ENCODE measurements at places on chromosomes 4 and X. TPM values are rescaled to one million over a fixed set of nuclear protein-coding genes. Genes with fewer than 3 reads are reported as not detected.

GRCh38 chr4:162408309-162408708 is 244.5 kb upstream of the FSTL5 start:
- no peak for DNase-seq

DNA sequence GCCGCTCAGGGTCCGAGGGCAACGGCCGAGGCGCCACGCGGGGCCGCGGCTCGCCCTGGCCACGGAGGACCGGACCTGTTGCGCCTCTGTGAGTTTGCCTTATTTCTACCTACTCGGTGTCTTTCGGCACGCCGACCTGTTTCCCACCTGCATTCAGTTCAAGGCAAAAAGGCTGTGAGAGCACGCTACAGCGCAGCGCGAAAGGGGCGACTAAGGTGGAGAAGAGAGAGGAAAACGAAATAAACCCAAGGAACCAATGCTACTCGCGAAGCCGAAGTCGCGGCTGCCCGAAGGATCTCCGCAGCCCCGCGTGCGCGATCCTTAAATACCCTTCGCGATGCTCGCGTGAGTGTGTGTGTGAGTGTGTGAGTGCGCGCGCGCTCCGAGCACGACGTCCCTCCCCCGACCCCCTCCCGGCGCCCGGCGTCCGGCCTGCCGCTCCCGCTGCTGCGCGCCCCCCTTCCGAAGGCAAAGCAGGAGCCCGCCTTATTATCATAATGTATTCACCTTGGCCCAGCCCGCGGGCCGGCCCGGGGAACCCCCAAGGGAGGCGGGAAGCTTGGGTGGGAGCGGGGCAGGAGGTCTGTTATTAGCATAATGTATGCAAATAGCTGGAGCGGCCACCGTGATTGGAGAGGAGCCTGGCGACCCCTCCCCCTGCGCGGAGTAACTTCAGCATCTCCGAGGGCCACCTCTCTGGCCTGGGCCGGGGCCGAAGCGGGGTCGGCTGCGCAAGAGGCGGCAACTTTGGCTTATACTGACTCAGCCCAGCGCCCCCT is at the start of gene COL25A1:
Gene COL25A1, minus strand, starts transcription at position 298 of the 779 bp plus-strand sequence.
- DNase-seq: peak; percentile 88

- no peak for DNase-seq
Observed at GRCh38 chr4:89539797-89540711, 232.5 kb upstream of the GPRIN3 start.

HDAC6 gene
- polyA plus RNA-seq: 34.0 TPM

HTR2C gene
- 1.4 TPM for polyA plus RNA-seq

SAGE1 gene
- polyA plus RNA-seq: not detected

GRCh38 chr4:13365195-13365594 is 118.9 kb downstream of the RAB28 start:
- no peak for DNase-seq

PAGE5 gene
- polyA plus RNA-seq: not detected

YY2 gene
- 0.71 TPM for polyA plus RNA-seq

DNA sequence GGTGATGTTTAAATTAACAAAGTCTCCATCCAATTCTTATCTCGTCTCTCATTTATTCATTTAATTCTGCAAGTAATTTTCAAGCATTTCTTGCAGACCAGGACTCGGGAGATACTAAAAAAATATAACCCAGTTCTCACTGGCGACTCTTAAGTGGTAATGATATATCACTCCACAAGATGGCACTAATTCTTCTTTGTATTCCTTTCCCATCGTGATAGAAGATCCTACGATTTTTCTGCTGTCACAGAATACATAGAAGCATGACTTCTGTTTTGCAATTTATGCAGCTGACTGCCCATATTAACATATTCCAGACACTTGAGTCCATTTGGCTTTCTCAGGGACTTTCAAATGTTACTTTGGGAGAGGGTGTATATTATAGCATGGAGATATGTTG is 64.0 kb upstream of the FGF13 start:
- no peak for DNase-seq

DNA sequence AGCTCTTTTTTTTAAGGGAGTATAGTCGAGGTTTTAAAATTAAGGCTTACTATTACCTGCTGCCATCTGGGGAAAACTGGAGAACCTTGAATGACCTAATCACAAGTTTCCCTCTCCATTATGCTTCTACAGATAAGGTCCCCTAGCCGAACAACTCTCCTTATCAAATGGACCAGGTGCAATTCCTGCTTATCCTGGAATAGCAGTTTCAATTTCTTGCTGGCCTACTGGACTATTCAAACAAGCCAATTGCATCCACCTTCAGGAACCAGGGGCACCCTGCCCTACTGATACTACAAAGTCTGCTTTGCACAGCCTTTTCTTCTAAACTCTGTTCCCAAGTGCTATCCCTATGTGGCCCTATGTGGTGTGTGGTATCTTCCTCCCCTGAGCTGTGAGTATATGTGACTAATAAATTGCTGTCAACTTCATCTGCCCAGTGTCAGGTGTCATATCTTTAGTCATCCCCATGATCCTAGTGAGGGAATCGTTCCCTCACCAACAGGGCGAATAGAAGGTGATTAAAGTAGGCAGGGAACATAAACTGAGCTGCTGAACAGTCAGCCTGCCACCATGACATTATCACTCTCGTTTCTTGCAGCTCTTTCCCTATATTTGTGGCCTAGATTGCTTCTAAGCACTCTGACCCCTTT is 128.5 kb downstream of the ATG4A start:
- DNase-seq: no peak

DNA sequence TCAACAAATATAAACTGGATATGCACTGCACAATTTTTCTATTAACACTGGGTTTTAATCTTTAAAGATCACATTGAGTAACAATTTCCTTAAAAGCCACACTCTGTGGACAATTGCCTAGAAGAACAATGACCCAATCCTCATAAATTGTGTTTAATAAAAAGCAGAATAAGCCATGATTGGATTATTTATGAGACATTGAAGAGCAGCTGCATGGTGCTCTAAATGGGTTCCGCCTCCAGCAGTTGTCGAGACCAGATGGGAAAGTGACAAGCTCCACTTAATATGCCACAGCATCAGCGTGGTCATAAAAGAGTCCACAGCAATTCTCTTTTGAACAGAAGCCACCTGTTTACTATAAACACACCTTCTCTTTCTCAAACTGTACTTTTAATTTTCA is 635.2 kb upstream of the FRG1 start:
- no peak for DNase-seq

GRCh38 chr4:185682236-185682635 is 129.8 kb downstream of the SORBS2 start:
- no peak for DNase-seq

PRKG2 gene
- 0.24 TPM for polyA plus RNA-seq

GRCh38 chrX:45765281-45765680 is 564.6 kb upstream of the DIPK2B start:
- DNase-seq: no peak

RAI2 gene
- polyA plus RNA-seq: 0.60 TPM

- DNase-seq: no peak
Observed at GRCh38 chrX:53321230-53321942, 40.0 kb upstream of the IQSEC2 start.

COX7B2 gene
- not detected for polyA plus RNA-seq

- no peak for DNase-seq
Observed at GRCh38 chr4:139559089-139559479, 3.1 kb upstream of the SETD7 start.

RAB40A gene
- polyA plus RNA-seq: 0.28 TPM

UGT2B7 gene
- not detected for polyA plus RNA-seq

DNA sequence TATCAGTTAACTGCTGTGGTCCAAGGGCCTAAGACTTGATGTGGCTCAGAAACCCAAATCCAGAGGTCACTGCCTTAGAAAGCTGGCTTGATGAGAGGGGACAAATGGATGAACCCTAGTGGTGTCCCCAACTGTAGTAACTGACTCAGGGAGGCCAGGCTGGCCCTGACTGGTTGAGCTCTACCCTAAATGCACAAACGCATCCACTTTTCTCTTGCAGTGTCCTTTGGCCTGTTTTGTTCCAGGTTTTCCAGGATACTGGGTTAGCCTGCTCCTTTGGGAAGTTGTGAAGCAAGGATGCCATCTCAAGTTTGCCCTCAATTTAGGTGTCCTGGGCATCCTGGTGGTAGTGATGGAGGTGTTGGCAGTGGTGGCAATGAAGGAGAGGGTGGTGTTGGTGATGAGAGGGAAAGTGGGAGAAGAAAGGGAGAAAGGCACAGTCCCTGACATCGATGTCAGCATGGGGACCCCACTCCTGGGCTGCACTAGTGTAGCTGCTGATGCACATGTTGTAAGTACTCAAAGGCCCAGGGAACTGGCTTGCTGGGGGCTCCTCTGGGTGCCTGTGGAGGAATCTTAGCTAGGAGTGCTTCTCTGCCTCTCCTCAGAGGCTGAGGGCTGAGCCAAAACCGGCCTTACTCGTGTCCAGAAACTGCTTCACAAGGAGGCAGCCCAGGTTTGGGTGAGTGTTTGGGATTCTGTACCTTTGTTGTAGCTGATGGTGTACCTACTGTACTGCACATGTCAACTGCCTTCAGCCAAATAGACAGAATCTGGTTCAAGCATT is 2.9 kb upstream of the HAND2 start:
- DNase-seq: no peak

TMPRSS11D gene
- not detected for polyA plus RNA-seq

GRCh38 chr4:174009686-174010451 is 273.6 kb downstream of the FBXO8 start:
- no peak for DNase-seq

GRCh38 chr4:142473960-142474338 is 372.2 kb downstream of the INPP4B start:
- DNase-seq: no peak

- DNase-seq: no peak
Observed at GRCh38 chr4:78638337-78639172, 87.0 kb downstream of the ANXA3 start.

MSANTD1 gene
- 0.23 TPM for polyA plus RNA-seq

DNA sequence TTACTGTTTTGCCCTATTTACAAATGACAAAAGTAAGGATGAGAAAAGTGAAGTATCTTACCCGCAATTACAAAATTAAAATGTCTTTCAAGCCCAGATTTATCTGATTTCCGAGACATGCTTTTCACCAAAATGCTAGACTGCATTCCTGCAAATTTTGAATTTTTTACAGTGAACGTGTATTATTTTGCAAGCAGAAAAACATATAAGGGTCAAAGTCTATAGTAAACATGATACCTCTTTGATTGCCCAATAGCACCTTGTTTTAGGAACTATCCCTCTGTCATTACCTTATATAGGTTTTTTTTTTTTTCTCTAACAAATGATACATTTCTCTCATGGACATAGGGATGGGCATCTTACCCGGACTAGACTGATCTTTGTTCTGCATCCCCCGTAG is 134.2 kb upstream of the RAP2C start:
- no peak for DNase-seq

- DNase-seq: no peak
Observed at GRCh38 chr4:108045687-108046024, 56.0 kb downstream of the HADH start.

DNA sequence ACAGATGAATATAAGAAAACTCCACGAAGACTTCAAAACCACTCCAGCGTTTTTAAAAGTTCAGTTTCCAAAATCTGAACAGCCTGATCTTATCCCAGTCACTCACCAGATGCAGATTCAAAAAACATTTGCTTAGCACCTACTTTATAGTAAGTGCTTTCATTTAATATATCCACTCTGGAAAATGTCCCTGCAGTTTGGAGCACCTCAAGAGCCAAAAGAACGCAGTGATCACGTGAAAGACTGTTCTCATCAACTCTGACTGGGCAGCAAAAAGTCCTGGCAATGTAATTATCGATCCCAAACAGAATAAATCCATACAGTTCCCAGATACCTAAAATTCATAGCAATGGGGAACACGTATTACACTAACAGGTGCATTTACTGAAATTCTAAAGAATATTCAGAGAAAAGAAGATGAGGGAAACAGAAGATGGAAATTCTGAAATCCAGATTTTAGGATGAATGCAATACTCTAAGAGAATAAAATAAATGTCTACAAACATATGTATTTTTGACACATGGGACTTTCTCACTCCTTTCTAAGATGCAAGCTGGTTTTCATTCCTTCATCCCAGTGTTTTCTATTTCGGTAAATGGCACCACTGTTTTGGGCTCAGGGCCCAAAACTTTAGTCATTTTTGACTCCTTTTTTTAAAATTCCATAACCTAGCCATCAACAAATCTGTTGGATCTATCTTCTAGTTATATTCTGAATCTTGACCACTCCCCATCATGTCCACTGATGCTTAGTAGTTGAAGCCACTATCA is 13.9 kb downstream of the ATP8A1 start:
- no peak for DNase-seq

RAP2C gene
- polyA plus RNA-seq: 6.5 TPM

All from H1 (cell line).